Activated CD8-positive, alpha-beta memory T cell treated with anti-CD3 and anti-CD28 coated beads, Interleukin-2, amount 50 U/mL, for 48 hours (primary cell): ENCODE measurements at places on chromosomes 1 and 21.
A peak's percentile ranks its signal among the peaks of the same experiment; 100 is the strongest.

DNA sequence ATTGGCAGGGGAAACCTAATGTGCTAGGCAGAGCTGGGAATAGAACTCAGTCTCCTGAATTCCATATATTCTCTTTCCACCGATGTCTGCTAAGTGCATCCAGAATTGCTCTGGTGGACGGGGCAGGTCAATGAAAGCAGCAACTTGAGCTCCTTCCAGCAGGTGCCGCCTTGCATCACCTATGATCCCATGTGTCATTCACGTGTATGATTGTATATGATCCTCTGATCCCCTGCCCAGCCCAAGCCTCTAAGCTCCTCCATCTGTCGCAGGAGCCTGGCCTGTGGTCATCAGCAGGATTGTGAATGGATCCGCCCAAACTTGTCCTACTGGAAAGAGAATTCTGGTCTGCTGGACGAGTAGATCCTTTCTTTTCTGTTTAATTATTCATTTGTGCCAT lies 13.1 kb downstream of the ACTA1 start:
- no peak for DNase-seq

DNA sequence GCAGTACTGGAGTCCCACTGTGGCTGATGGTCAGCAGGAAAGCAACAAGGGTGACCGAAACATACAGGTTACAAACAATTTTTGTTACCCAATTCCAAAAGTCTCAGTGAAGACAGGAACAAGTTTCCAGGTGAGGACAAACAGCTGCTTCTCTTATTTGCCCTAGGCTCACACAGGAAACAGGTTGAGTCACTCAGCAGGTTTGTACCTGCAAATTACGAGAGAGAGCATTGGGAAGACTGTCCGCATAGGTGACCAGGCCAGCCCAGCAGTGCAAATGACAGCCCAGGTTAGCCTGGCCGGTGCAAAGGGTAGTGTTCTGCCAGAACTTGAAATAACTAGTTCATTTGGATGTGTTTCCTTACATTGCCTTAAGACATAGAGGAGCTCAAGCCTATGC lies 40.0 kb upstream of the DSCAM start:
- DNase-seq, result no peak

DNA sequence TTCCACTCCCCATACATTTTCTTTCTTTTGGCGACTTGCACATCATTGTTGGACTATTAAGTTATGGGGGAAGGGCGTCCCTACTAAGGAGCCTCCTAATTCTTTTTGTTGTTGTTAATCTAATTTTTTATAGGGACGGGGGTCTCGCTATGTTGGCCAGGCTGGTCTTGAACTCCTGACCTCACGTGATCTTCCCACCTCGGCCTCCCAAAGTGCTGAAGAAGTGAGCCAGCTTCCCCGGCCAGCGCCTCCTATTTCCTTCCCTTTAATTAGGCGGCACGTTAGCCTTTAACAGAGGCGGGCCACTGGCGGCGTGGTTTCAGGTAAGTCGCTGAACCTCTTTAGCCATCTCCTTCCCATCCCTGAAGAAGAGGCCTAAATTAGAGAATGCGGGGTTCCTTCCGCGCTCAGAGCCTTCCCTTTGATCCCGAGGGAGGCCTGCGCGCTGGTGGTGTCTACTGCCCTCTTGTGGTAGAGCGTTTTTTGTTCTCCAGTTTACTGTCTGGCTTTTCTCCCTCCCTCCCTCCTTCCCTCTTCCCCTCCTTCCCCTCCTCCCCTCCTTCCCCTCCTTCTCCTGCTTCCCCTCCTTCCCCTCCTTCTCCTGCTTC lies 38.1 kb downstream of the TNFRSF9 start:
- peak; percentile 75 for DNase-seq

DNA sequence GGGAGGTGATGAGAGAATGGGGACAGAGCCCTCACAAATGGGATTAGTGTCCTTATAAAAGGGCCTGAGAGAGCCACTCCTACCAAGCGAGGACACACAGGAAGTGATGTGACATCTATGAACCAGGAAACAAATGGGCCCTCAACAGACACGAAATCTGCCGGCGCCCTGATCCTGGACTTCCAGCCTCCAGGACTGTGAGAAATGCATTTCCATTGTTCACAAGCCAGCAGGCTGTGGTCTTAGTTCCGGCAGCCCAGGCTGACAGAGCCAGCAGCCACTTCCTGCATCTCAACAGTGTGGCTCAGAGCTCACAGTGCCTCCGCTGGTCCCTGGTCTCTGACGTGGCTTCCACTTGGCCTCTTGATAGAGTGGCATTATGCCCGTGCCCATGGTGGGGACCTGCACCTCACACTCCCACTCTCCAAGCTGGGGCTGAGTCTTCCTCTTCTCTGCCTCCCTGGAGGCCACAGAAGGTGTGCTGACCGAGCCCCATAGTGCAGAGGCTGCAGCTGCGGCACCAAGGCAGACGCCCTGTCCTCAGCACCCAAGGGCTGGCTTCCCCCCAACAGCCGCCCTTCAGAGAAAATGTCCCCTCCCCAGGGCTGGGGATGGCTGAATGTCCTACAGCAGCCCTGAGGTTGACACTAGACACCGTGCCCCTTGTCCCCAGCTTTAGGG lies 44.9 kb downstream of the ACOT7 start:
- peak; percentile 71 for DNase-seq

DNA sequence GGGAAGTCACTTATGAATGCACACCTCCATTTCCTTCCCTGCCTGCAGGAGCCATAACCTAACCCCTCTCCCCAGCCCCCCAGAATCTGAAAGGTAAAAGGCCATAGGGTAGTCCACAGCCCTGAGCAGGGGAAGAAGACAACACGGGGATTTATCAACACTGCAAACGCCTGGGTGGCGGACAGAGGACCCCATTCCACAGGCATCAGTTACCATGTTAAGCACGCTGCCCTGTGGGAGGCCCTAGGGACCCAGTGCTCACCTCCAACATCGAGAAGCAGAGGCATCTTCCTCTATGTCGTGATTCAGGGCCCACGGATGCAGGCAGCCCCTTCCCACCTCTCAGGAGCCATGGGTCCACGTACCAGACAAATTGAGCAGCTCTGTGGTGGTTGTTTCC lies 523.8 kb downstream of the MATN1 start:
- DNase-seq, result no peak
